ENCODE measurements at places on chromosomes 2 and 18. TPM values are rescaled to one million over a fixed set of nuclear protein-coding genes. Genes with fewer than 3 reads are reported as not detected.

Gene TNS1
- total RNA-seq = 0.41 TPM

Gene CCDC74B
- 1.8 TPM for total RNA-seq

DNA sequence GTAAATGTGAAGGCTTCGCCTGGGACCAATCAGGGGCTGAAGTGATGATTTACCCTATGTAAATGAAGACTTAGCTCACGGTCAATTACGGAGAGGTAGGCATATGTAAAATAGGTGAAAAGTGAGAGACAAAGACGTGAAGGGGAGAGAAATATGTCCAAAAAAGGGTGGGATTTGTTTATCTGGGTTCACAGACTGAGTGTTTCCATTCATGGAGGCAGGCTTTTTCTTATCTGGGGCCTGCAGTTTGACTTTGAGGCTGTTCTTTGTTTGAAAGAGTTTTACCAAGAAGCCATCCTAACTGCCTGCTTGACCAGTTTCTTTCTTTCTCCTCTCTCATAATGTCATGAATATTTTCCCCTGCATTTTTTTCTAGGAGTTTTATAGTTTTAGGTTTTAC, 202.7 kb downstream of the NYAP2 start:
- no peak for DNase-seq

DNA sequence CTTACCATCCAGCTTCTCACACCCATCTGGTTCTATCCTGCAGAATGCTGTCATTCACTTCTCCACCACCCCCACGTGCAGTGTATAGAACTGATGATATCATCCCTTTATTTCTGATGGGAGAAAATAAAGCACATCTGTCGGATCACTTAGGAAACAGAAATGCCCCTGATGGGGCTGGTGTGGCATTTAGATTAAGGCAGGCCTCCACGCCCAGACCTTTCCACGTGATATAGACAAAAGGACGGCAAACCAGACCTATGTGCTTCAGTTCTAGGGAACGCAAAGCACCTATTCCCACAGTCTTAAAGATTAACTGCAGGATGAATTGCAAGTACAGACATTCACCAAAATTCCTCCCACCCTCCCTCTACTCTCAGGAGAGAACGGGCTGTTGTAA, 27.6 kb upstream of the CABLES1 start:
- DNase-seq = no peak

GRCh38 chr2:145759228-145759915, 1239.5 kb upstream of the ZEB2 start:
- no peak for DNase-seq

DNA sequence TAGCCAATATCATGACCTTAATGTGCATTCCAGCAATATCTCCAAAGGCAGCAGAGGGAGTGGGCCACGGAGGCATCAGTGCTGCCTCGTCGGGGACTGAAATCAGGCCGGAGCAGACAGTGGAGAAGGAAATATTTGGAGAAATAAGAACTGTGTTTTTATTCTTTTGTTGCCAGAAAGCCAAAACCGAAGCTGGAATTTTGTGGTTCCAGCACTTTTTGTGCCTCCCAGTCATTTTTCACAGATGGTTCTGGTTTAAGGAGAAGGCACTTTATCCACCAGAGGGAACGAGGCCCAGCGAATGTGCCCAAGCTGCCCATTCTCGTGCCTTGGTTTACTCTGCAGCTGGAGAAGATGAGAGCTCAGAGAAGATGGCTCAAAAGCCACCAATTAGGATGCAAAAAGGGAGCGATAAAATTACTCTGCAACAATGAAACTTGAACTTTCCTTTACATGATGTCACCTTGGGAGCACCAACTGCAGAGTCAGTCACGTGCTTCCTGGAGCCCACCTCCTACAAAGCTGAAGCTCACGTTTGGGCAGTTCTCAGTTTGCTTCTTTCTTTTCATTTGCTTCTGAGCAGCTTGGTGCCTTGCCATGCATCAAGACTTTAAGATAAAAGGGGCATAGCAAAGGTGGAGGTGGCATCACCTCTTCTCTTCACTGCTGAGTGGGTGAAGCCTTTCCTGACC, 288.7 kb downstream of the LPIN1 start:
- DNase-seq = no peak

GRCh38 chr18:45353530-45353929, 261.7 kb upstream of the SLC14A2 start:
- no peak for DNase-seq

DNA sequence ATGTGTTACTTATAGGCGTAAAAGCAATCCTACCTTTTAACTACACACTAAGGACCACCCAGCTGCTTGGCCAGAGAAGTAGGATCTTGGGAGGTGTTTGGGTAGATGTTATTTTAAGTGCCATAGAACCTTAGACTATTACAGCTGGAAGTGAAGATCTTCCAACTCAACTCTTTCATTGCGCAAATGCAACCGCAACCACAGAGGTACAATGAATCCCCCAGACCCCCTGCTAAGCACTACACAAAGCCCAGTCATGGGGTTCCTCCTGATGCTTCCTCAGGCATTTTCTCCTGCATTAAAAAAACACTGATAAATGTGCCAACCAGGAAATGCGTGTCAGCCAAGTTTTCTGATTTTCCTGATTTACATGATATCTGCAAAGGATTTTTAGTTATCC, 246.0 kb downstream of the LRRTM1 start:
- no peak for DNase-seq

- DNase-seq = no peak
These were observed 30.0 kb upstream of the MYO1B start for GRCh38 chr2:191215230-191215629.
